ENCODE measurements at places on chromosomes 2 and 18. TPM values are rescaled to one million over a fixed set of nuclear protein-coding genes. Genes with fewer than 3 reads are reported as not detected.

The CIDEA gene
- total RNA-seq, result not detected

The SPATA3 gene
- not detected for total RNA-seq

DNA sequence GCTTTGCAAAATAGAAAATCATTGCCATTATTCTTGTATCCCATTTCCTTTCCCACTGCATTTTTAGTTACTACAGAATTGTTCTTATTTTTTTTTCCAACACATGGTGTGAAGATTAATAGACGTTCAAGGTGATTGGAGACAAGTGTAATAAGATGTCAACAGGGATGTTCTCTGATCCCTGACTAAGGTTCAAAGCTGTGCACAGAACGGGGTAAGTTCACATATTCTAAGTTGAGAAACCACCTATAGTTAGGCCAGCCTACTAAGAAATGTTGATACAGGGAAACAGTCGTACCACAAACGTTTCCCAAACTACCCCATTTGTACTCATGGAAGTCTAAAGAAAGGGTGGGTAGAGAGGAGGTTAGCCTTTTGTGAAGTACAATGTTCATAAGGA is 6.4 kb upstream of the TMEM17 start:
- H3K36me3 ChIP-seq, result no peaks in the 10 kb centered on the region
- no peak overlapping the region for H3K4me3 ChIP-seq

The EVX2 gene
- total RNA-seq, result not detected

The CNRIP1 gene
- total RNA-seq, result 2.8 TPM

DNA sequence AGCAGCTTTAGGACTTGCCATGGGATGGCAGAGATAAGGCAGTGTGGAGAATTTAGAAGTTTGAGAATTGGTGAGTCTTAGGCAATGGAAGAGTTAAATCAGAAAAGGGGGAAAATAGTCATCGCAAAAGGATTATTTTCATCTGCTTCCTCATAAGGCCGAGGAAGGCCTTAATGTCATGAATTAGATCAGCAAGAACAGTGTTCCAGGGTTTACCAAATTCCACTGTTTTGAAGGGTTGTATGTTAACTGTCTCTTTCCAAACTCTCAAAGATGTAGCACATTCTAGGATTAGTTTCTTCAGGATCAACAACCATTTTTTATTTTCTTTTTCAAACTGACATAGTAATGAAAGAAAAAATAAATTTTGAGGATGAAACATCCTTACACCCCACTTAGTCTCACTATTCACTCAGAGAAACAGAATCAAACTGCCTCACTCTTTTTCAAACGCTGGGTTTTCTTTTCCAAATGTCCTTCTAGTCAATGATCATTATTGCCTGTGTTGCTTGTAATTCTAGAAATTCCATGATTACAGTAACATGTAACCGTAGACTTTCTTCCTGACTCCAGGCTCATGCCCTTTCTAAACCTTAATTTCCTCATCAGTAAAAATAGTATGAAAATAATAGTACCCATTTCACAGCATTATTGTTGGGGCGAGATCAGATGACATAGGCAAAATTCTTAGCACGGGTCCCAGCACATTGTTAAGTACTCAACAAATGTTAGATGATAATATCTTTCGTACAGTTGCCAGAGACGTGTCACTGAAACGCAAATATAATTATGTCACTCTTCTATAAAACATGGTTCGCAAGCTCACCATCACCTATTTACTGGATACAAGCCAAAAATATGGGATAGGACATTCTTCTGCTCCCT is 23.6 kb downstream of the ZEB2 start:
- H3K36me3 ChIP-seq, result no peaks in the 10 kb centered on the region
- H3K4me1 ChIP-seq, result no peaks in the 10 kb centered on the region
- no peak for DNase-seq
- peak overlapping the region; percentile 46 for H3K27ac ChIP-seq

DNA sequence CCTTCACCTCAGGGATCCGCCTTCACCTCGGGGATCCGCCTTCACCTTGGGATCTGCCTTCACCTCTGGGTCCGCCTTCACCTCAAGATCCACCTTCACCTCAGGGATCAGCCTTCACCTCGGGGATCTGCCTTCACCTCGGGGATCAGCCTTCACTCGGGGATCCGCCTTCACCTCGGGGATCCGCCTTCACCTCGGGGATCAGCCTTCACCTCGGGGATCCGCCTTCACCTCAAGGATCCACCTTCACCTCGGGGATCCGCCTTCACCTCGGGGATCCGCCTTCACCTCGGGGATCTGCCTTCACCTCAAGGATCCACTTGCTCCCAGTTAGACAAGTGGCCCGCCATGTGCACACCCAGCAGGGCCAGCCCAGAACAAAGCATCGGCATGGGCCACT is 7.3 kb downstream of the KIF1A start:
- no peaks in the 10 kb centered on the region for H3K36me3 ChIP-seq
- no peaks in the 10 kb centered on the region for H3K27me3 ChIP-seq
- DNase-seq, result no peak
- H3K27ac ChIP-seq, result no peak overlapping the region
- H3K4me1 ChIP-seq, result no peaks in the 10 kb centered on the region
- no peak overlapping the region for H3K4me3 ChIP-seq

- H3K4me1 ChIP-seq, result peaks cover 10% of the 10 kb centered on the region
- H3K4me3 ChIP-seq, result no peak overlapping the region
- H3K27ac ChIP-seq, result no peak overlapping the region
- no peaks in the 10 kb centered on the region for H3K27me3 ChIP-seq
These were observed 55.6 kb downstream of the FAM117B start for GRCh38 chr2:202690321-202690900.

The RASGRP3 gene
- total RNA-seq, result 9.9 TPM

- H3K27me3 ChIP-seq, result no peaks in the 10 kb centered on the region
- H3K4me1 ChIP-seq, result peaks cover 14% of the 10 kb centered on the region
- DNase-seq, result no peak
- H3K27ac ChIP-seq, result no peak overlapping the region
- H3K4me3 ChIP-seq, result no peak overlapping the region
- H3K36me3 ChIP-seq, result no peaks in the 10 kb centered on the region
These were observed 3.5 kb upstream of the CDC42EP3 start for GRCh38 chr2:37674946-37675345.

GRCh38 chr2:72526623-72527022 is 299.2 kb downstream of the EXOC6B start:
- H3K4me3 ChIP-seq, result no peak overlapping the region
- H3K36me3 ChIP-seq, result no peaks in the 10 kb centered on the region
- no peak overlapping the region for H3K27ac ChIP-seq
- no peak for DNase-seq
- H3K27me3 ChIP-seq, result no peaks in the 10 kb centered on the region
- H3K4me1 ChIP-seq, result no peaks in the 10 kb centered on the region

GRCh38 chr2:96146153-96146880 is 1.1 kb upstream of the DUSP2 start:
- H3K36me3 ChIP-seq, result no peaks in the 10 kb centered on the region
- no peak for DNase-seq
- H3K4me3 ChIP-seq, result no peak overlapping the region
- H3K4me1 ChIP-seq, result no peaks in the 10 kb centered on the region
- H3K27me3 ChIP-seq, result no peaks in the 10 kb centered on the region
- H3K27ac ChIP-seq, result peak overlapping the region; percentile 69

GRCh38 chr2:8514274-8514662 is 167.6 kb upstream of the ID2 start:
- no peak overlapping the region for H3K27ac ChIP-seq
- no peaks in the 10 kb centered on the region for H3K36me3 ChIP-seq
- DNase-seq, result no peak
- no peaks in the 10 kb centered on the region for H3K27me3 ChIP-seq
- no peak overlapping the region for H3K4me3 ChIP-seq
